ENCODE measurements at places on chromosomes 2 and 18.

DNA sequence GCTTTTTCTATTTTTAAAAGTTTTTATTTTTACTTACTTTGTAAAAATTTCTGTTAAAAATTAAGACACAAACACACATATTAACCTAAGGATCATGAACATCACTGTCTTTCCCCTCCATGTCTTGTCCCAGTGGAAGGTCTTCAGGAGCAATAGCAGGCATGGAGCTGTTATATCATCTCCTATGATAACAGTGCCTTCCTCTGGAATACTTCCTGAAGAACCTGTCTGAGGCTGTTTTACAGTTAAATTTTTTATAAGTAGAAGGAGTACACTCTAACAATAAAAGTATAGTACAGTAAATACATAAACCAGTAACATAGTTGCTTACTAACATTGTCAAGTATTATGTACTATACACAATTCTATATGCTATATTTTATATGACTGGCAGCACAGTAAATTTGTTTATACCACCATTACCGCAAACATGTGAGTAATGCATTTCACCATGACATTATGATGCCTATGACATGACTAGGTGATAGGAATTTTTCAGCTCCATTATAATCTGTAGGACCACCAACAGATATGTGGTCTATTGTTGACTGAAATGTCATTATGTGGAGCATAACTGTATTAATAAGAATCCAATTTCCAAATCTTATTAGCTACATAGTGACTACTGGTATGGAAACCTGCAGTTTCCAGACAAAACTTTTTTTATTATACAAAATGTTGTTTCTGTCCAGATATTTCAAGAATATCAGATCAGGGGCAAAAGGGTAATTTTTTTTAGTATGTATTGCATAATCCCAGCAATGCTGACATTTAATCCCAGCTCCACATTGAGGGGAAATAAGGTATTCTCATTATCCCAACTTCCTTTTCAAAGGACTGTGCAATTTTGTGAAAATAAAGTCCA, 337.2 kb upstream of the SLC39A10 start:
- peak; percentile 23 for DNase-seq

- DNase-seq, result no peak
Observed at GRCh38 chr2:104865096-104865470, 11.2 kb downstream of the POU3F3 start.

DNA sequence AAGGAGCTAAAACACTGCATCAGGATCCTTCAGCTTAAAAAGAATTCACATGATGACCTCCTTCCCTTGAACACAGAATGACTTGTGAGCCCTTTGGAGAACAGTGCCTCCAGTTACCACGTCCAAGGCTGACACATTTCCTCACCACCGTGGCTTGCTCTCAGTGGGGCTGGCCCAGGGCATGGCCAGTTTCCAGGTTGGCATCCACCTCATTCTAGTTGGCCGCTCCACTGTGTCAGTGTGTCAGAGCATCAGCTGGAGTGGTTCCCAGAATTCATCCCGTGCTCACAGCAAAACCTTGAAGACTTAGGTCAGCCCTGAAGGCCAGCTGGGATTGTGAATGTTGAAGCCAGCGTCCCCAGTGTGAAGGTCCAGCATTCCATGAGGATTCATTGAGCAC, 158.5 kb downstream of the INSIG2 start:
- DNase-seq, result no peak

DNA sequence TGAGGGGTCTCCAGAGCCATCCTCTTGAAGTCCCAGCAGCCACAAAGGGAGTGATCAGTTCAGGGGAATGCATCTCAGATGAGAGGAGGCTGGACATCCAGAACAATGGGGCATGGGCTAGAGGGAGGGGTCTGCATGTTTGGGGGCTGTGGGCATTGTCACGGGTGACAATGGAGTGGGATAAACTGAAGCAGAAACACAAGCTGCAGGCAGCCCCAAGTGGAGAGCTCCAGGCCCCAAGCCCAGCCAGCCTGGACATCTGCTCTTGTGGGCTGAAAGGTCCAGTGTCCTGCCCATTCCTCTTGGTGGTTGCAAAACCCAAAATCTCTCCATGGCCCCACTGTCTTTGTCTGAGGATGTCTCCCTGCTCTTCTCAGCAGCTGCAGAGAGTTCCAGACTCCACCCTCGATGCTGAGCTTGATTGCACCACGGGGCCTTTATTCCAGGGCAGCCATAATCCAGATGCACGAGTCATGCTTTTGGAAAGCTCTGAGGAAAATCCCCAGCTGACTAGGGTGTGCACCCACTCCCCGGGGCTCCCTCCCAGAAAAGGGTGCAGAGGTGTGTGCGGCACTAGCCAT, 149.4 kb downstream of the TNS1 start:
- DNase-seq, result peak; percentile 45

DNA sequence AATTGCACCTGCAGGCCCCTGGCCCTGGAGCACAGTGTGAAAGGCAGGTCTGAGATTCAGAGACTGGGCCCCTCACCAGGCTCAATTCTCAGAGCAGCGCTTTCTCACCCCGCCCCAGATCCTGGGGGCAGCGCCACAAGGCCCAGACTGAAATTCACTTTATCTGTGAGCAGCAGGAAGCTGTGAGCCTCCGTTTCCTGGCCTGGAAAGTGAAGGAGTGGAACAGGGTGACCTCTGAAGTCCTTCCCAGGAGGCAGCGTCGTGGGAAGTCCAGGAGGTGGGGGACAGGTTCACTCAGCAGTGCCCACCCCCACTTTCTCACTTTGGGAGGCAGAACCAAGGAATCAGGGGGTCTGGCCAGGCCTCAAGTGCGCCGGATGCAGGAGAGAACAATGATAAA, 235.4 kb downstream of the NDUFA10 start:
- no peak for DNase-seq

DNA sequence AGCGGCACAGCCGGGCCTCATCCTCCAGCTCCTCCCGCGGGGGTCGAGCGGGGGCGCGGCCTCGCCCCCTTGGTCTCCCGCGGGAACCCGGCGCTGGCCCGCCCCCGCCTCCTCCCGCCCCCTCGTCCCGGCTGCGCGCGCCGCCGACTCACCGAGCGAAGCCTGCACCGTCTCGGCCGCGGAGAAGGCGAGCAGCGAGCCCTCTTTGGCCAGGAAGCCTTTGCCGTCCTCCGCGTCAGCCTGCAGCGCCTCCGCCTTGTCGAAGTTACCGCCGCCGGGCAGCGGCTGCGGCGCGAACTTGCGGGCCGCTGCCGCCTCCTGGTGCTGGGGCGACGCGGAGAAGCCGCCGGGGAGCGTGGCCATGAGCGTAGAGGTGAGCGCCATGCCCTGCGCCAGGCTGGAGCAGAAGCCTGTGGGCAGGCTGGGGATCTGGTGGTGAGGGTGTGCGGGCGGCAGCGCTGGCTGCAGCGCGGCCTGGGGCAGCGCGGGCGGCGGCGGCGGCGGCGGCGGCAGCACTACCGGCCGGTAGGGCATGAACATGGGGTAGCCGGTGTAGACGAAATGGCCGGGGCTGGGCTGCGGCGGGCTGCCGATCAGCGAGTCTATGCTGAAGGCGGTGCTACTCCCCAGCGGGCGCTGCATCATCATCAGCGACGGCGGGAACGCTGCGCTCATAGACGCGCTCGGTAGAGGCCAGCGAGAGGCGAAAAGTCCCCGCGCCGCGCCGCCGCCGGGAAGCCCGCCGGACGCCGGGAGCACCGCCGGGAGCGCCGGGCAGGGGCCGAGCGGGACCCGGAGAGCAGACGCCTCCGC, 683 bp downstream of the GBX2 start:
- peak; percentile 22 for DNase-seq

GRCh38 chr18:79394534-79395307, 1.0 kb upstream of the NFATC1 start:
- DNase-seq, result no peak

DNA sequence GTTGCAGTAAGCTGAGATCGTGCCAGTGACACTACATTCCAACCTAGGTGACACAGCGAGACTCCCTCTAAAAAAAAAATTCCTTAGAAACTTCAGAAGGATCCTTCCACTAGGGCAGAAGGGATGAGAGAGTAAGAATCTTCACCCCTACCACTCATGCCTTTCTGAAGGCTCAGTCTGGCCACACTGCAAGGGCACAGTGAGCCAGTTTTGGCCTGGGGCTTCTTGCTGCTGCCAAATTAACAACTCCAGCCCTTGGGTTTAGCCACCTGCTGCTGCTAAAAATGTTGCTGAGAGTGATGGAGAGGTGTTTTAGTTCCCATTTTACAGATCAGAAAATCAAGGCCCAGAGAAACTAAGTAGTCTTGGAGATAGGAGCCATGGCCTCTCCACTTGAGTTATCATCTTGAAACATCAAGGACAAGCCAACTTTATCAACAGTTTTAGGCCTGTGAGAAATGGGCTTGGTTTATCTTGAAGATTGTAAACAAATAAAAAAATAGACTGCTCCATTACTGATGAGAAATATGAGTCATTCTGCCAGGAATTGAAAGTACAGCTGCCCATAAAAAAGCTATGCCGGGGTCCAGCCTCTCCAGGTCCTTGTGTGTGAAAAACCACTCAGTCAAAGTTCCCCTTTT, 31.9 kb upstream of the CASP8 start:
- DNase-seq, result peak; percentile 52

DNA sequence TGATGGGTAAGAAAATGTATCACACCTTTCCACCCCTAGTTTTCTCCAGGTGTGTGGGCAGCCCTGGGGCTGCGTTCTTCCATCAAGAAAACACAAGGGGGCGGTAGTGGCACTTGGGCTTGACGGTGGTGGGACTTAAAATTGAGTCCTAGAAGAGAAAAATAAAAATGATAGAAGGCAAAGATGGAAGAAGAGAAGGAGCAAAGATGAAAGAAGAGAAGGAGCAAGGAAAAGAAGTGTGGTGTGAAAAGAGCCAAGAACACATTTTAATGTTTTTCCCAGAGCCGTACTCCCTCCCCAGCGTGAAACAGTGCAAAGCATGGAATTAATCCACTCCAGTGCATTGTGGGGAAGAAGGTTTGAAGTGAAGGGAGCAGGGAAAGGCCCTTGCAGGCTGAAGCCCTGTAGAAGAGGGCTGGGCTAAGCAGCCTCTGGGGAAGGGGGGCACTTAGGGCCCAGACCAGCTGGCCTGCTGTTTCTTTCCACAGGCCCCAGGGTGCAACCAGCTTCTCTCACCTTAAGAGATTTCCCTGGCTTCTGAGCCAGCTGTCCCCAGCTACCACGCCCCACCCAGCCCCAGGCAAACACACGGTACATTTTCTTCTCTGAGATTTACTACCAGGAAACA, 256.8 kb downstream of the RNF152 start:
- DNase-seq, result no peak

- DNase-seq, result no peak
Observed at GRCh38 chr2:206863196-206863595, 76.1 kb upstream of the CPO start.

GRCh38 chr2:31382452-31383120, 32.0 kb downstream of the XDH start:
- DNase-seq, result peak; percentile 27

DNA sequence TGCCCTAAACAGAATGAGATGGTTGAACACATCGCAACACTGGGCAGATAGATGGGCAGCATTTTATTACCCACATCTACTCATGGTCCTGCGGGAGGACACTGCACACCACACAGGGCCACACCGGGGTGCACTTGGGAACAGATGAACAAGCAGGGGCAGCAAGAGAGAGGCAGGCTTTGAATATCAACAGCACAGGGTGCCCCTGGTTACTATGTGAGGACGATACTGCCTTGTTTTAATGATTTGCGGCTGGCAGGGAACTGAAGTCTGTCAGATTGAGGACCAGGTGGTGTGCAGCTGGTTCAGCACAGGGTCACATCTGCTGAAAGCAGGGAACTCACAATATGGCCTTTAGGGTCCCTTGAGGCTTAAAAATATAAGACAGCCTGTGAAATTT, 195.7 kb downstream of the PIEZO2 start:
- no peak for DNase-seq
